ENCODE measurements at places on chromosomes 16 and 17. TPM values are rescaled to one million over a fixed set of nuclear protein-coding genes. Genes with fewer than 3 reads are reported as not detected.

The CTRB1 gene
- total RNA-seq, result 5.1 TPM

The TMC5 gene
- 99.5 TPM for total RNA-seq

GRCh38 chr17:37488009-37488604, 1.6 kb upstream of the DUSP14 start:
- no peak for DNase-seq

DNA sequence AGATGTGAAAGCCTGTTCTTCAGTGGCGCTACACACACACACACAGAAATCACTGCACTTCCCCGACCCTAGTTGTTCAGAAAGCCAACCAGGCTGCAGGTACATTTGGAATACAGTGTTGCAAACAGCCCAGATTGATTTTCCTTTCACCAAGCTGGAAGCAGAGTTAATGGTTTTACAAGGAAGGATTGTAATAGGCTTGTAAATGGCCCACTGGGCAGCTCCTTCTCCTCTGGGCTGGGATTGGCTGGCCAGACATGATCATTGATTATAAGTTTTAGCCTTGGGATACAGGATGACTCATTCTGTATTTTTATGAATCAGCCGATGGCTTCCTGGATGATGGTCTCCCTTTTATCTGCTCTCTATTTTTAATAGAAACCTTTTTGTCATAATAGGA, 2.5 kb downstream of the VAT1L start:
- no peak for DNase-seq

- no peak for DNase-seq
Measured at GRCh38 chr16:66950437-66950836, 10.6 kb upstream of the CES3 start.

DNA sequence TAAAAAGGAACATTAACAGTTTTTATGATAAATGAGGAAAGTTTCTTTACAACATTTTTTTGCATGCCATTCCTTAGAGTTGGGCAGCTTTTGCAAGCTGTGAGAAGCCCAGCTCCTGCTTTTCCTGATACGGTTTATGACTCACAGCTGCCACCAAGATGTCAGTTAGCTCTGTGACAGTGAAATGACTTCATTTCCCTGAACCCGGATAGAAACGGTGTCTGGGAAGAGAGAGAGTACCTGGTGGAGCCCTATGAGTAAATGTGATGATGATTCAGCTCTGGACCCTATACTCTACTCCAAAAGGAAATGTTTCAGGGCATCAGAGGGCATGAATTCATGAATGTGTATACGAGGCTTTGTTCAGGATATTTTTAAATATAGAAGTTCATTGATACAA, 366.3 kb upstream of the HSBP1 start:
- no peak for DNase-seq

GRCh38 chr16:71775949-71776348, 32.7 kb downstream of the AP1G1 start:
- no peak for DNase-seq

DNA sequence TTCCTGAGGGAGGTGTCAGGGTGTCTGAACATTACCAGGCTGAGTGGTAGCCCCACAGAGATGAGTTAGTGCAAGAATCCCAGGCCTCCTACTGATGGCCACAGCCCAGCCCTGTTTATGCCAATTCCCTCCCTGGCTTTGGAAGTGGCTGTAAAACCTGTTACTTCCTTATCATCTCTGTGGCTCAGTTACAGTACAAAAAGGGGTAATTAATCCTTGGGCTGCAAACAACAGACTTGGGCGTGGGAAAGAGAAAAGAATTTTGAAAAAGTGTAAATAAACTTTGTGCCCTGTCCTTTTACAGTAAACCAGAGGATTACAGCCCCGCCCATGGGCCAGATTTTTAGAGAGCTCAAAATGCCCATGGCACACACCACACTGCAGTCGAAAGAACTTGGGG, 73.1 kb upstream of the AXIN2 start:
- no peak for DNase-seq

- DNase-seq, result no peak
Measured at GRCh38 chr17:61656721-61657217, 65.8 kb upstream of the NACA2 start.

- DNase-seq, result no peak
Measured at GRCh38 chr17:2433696-2434095, 32.8 kb upstream of the MNT start.

GRCh38 chr17:32783602-32784001, 93.3 kb downstream of the MYO1D start:
- DNase-seq, result no peak

GRCh38 chr17:2388683-2389055, 12.2 kb downstream of the MNT start:
- no peak for DNase-seq

DNA sequence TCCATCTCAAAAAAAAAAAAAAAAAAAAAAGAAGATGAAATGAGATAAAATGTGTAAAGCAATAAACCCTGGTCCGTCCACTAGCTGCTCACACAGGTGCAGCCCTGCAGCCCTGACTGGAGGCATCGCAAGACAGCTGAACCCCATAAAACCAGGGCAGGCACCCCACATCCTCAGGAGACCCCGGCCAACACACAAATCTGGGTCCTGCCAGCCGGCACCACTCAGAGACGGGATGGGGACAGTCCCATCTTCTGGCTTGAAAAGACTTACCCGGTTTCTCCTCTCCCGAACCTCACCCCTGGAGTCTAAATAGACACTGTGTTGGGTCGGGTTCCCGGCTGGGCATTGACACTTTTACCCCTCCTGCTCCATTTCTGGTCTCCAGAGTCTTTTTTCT, 52.7 kb upstream of the TNRC6C start:
- DNase-seq, result no peak

The COX6A2 gene
- total RNA-seq, result not detected

The GPR139 gene
- not detected for total RNA-seq

DNA sequence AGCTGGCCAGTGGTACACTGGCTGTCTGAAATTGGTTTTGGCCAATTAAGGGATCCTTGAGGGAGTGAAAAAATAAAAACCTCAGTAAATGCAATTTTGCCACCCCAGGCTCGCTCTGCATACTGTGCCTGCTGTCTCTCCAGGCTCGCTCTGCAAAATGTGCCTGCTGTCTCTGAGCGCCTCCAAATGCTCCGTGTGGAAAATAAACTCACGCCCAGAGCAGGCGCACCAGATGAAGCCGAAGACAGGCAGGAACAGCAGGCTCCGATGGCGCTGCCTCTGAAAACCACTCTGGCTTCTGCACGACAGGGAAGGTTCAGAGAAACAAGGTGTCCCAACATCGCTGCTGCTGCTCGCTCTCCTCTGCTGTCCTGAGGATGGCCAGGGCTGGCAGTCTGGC, 29.1 kb downstream of the SNN start:
- no peak for DNase-seq

The TMEM204 gene
- total RNA-seq, result 112 TPM

GRCh38 chr17:50641357-50641756, 6.7 kb downstream of the ABCC3 start:
- DNase-seq, result no peak

DNA sequence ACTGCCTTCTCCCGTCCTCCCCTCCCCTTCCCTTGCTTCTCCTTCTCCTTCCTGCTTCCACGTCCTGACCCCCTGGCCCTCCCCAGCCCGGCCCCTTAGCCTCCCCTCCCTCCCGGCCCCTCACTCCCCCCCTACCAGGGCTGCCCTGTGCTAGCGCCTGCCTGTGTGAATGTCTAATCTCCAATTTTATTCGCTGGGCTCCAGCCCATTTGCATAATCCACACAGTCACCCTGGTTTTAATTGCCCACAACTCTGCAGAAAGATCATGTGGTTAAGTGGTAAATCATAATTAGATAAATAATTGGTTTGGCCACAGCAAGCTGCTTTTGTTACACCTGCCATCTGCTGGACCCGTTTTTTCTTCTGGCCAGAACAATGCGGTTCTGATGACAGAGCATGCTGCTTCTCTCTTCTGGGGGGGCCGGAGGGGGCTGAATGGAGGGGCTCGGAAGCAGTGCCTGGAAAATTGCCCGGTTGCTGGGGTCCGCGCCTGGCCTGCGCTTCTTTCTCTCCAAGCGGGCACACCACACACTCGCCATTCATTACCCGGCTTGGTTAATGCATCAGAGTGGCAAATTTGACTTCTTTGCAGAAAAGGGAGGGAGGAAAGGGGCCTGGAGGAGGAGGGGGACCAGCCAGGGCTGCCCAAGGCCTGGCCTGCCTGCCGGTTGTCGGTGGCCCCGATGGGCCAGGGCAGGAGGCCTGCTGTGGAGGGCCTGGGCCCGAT, 19.5 kb upstream of the GSE1 start:
- no peak for DNase-seq

DNA sequence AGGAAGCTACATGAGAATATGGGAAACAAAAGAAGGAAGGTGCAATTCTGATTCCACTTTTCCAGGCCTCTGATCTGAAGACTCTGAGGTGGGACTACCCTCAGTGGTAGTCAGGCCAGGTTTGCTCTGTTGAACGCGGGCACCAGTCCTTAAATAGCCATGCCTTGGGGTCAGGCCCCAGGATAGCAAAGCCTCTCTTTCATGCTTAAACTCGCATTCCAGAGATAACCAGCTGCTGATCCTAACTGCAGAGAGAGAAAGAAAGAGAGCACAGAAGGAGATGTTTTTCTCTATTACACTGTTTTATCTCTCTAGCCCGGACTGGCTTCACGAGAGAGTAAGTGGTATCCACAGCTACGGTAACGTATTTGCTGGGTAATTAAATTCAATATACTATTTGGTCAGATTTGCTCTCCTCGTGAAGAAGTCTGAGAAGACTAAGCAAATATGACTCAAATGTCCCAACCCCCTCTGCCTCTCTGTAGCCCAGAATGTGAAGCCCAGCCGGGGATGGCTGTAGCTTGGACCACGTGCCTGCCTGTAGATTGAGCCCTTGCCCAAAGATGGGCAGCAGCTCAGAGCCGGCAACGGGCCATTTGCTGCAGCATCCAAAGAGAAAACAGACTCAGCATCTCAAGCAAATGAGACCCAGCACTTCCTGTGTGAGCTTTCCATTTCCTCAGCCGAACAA, 122.2 kb downstream of the SMG6 start:
- DNase-seq, result no peak

GRCh38 chr17:34412534-34412933, 49.5 kb upstream of the CCL1 start:
- DNase-seq, result no peak

DNA sequence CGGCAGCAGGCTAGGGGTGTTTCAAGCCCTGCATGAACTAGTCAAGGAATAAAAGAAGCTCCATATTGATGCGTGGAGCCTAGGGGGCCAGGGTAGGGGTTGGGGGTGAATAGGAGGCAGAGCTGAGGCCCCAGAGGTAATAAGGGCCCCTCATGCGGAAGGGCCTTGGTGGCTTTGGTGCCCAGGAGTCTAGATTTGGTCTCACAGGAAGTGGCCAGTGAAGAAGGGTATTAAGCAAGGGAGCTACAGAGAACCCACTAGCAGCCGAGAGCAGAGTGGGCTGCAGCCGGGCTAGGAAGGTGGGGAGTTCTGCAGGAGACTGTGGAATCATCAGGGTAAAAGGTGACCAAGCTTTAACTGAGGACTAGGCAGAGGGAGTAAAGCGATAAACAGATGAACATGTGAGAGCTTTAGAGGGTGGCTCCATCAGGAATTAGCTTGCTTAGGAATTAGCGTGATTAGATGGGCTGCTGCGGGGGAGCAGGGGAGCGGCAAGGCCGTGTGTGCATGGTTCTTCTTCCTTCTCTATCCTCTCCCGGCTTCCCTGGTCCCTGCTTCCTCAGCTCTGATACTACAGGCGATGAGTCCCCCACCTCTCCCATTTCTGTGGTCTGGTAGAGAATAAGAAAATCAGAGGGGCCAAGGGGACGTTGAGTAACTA, 9.8 kb downstream of the GNGT2 start:
- no peak for DNase-seq

- DNase-seq, result no peak
Measured at GRCh38 chr17:44067545-44067940, 1.1 kb upstream of the LSM12 start.

DNA sequence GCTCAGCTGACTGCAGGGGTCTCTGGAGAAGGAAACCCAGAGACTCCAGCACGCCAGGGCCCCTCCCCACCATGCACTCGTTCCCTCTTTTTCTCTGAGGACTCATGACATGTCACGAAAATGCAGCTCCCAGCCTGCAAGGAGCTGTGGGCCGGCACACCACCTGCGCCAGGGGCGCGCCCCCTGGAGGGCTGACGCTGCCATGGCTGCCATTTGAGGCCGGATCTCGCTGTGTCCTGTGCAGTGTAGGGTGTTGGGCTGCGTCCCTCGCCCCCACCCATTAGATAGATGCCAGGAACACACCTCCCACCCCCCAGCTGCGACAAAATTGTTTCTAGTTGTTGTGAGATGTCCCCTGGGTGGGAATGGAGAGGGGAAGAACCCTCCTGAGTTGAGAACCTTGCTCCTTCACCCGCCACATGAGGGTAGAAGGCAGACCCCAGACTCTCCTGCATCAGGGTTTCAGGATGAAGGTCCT, 8.2 kb downstream of the SYNGR2 start:
- peak; percentile 90 for DNase-seq

DNA sequence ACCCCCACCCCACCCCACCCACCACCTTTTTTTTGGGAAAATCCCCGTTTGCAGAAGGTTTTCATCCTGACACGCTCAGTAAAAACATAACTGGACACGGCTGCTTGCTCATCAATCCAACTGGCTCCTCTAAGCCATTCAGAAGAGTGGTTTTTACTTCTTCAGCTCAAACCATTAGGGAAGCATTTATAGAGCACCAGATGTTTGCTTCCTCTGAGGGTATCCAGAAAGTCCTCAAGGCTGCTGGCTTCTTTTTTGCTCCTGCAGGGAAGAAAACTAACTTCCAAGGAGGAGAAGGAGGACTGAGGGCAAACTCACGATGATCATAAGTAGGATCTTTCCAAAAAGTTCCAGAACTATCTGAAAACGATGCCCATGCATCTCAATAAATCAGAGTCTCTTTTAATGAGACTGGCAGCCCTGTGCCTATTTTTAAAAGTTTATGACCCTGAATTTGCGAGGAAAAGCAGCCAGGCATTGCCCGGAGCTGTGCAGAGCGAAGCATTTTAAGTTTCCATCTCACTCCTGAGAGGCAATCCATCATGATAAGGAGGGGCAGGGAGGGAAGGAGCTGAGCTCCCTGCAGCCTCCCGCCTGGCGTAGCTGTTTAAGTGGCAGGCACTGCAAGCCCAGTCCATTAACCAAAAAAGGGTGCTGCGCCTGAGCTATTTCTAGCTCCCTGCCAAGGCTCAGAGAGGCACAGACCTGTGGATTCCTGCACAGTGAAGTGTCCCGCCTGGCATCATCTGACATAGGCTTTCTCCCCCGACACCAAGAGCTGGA, 146.3 kb upstream of the FOXF1 start:
- DNase-seq, result no peak

DNA sequence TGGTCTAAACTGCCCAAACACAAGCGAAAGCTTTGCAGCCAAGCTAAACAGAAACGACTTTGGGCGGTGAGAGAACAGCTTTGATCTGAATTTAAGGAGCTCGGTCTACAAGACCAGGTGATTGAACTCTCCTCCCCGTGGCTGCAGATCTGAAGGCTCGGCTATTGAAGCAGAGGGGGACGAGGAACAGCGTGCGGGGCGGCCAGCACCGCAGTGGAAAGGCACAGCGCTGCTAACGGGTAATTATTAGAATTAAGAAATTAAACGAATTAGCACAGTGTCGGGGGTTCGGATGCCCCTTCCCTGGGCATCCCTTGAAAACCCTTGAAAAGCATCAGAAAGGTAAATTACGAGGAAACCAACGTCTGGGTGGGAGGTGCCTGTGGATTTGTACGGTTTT, 431 bp downstream of the TEKT3 start:
- DNase-seq, result peak; percentile 59

GRCh38 chr17:70102531-70102930, 27.5 kb downstream of the KCNJ16 start:
- DNase-seq, result no peak

- DNase-seq, result no peak
Measured at GRCh38 chr17:29180788-29181160, 576 bp upstream of the MYO18A start.

The PLEKHM1 gene
- total RNA-seq, result 70.5 TPM

- no peak for DNase-seq
Measured at GRCh38 chr17:10738521-10739258, 8.9 kb upstream of the TMEM220 start.
